ENCODE measurements at places on chromosomes 3 and 15.

DNA sequence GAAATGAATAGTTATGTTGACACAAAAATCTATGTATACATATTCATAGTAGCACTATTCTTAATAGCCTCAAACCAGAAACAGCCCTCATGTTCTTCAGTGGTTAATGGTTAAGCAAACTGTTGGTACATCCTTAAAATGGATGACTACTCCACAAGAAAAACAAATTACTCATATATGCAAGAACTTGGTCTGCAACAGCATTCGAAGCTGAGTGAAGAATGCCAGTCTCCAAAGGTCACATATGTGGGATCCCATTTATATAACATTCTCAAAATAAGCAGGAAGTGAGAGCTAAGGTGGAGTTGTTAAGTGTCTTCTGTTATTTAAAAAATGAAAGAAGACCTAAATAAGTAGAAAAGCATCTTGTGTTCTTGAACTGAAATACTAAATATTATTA, 365.7 kb downstream of the GABRG3 start:
- peak; percentile 90 for DNase-seq

DNA sequence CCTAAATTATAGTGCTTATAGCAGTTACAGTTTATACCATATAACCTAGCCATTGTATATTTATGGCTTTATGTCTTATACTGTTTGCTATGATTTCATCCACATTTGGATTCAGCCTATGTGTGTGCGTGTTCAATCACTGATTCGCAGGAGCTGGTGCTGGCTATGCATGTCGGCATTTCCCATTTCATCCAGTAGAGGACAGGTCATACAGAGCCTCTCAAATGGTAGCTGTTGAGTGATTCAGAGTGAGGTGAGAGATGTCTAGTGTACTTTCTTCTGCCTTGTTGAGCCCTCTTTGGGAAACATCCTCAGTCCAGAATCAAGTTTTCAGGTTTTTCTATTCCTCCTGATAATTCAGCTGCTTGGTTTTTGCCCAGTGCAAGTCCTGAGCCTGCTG, 76.1 kb downstream of the FRMD4B start:
- peak; percentile 67 for DNase-seq

GRCh38 chr15:90586948-90587347, 57.2 kb downstream of the CRTC3 start:
- DNase-seq = no peak

DNA sequence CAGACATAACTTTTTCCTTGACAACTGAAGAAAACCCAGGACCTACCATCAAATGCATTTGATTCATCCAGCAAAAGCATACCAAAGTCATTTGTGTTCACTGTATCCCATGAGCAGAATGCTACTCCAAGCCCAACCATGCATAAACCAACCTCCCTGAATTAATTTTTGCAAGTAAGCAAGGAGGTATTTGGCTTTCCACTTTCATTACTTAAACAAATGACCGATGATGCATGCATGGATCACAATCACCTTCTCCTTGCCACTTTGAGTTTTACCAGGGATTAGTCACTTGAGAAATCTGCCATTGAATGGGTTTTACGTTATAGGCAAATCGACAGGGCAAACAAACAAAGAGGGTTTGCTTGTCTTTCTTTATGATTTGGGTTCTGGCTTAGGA, 214.8 kb downstream of the FMN1 start:
- DNase-seq = peak; percentile 99
